ENCODE measurements at places on chromosomes 7 and 10. TPM values are rescaled to one million over a fixed set of nuclear protein-coding genes. Genes with fewer than 3 reads are reported as not detected.

The RBM17 gene
- total RNA-seq: 177 TPM

The PLCE1 gene
- total RNA-seq: 0.02 TPM

The ADAMTS14 gene
- not detected for total RNA-seq

The SLC25A28 gene
- 65.5 TPM for total RNA-seq

The ZNF488 gene
- total RNA-seq: not detected

The ZNF680 gene
- 10.2 TPM for total RNA-seq

The PPP1R3C gene
- not detected for total RNA-seq

The SPAG6 gene
- 0.75 TPM for total RNA-seq

The NXPH1 gene
- total RNA-seq: not detected

The EPDR1 gene
- 0.87 TPM for total RNA-seq

The VAX1 gene
- total RNA-seq: not detected

The KNDC1 gene
- total RNA-seq: 0.07 TPM

The MBL2 gene
- total RNA-seq: not detected

The HOXA3 gene
- not detected for total RNA-seq

The TEX36 gene
- not detected for total RNA-seq

The TMEM213 gene
- total RNA-seq: not detected

The ATAD1 gene
- total RNA-seq: 45.9 TPM
